ENCODE measurements at places on chromosomes 6 and 20. TPM values are rescaled to one million over a fixed set of nuclear protein-coding genes. Genes with fewer than 3 reads are reported as not detected.

DNA sequence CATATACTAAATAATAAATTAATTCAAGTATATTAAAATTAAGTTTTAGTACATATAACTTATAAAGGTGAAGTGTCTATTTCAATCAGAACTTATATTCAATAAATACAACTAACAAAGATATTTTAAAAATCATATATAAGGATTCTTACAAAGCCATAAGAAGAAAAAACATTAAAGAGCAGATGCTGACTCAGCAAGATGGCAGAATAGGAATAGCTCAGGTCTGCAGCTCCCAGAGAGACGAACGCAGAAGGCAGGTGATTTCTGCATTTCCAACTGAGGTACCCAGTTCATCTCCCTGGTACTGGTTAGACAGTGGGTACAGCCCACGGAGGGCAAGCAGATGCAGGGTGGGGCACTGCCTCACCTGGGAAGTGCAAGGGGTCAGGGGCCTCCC is 811.1 kb downstream of the EYS start:
- DNase-seq, result no peak

DNA sequence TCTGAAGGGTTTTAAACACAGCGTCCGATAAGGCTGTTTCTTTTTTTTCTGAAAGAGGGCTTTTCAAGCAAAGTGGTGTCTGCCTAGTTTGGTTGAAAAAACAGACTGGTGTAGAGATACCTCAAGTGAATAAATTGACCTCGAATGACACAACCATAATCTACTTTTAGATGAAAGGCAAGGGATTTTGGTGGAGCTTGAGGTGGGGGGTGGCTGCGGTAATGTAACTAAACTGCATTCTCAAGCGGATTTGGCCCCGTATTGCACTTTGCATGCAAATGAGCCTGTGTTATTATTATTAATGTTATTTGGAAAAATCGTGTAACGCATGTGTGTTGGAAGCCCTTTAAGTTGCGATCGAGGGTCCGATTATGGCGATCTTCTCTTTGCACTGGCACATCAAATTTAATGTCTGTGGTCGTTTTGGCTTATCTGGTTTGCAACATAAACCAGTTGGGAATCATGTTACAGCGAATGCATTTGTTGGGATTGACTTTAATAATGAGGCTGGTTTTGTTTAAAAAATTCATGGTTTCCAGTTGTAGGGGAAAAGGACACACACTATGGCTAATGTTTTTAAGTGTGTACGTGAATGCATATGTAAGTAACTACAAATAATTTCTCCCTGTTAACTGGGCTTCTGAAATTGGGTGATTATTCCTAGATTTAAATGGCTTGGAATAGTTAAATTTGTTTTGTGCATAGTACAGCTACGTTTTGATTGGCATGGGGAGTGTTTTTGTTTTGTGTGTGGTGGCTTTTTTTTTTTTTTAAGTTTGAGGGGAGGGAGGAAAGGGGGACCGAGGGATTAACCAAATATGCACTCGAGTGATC is 1.0 kb downstream of the JARID2 start:
- peak; percentile 50 for DNase-seq

DNA sequence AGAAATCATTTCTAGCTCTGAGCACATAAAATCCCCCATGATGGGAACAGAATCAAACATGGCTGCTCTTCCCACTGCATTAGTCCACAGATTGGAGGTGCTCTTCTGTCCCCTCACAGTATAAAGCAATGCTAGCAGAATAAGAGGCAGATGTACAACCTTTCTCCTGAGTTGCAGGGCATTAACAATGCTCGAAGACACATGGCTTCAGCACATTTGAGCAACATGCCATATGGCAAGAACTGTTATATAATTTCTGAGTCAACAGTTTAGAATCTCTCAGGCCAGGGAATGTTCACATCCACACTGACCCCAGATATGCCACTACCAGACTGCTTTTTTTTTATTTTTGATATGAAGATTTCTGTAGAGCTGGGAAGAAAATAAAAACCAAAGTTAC is 119.6 kb downstream of the KIF13A start:
- no peak for DNase-seq

- DNase-seq, result no peak
Observed at GRCh38 chr6:68196645-68197044, 438.4 kb upstream of the ADGRB3 start.

GRCh38 chr6:168129292-168130167 is 50.5 kb upstream of the FRMD1 start:
- DNase-seq, result no peak

- DNase-seq, result no peak
Observed at GRCh38 chr6:20876036-20876435, 341.8 kb downstream of the CDKAL1 start.

- no peak for DNase-seq
Observed at GRCh38 chr6:106474466-106474865, 113.9 kb downstream of the CRYBG1 start.

DNA sequence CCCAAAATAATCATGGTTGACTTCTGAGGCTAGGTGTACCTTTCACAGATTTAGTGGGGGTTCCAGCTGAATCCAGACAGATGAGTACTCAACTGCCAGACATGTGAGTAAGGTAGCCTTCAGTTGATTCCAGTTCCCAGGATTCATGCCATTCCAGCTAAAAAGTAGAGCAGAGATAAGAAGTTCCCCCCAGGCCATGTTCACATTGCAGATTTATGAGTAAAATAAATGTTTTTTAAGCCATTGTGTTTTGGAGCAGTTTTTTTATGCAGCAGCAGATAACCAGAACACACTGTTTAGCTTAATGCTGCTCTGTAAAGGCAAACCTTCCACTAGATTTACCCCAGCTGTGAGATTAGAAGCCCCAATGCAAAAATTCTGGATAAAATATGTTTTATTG is 245.0 kb downstream of the RFPL4B start:
- DNase-seq, result no peak

The HLA-DRB1 gene
- 7.3 TPM for total RNA-seq

The SNX21 gene
- 1.8 TPM for total RNA-seq

The CLVS2 gene
- not detected for total RNA-seq

The NHSL1 gene
- 0.95 TPM for total RNA-seq

The MMUT gene
- 16.9 TPM for total RNA-seq

Data from activated CD4-positive, alpha-beta memory T cell treated with anti-CD3 and anti-CD28 coated beads for 36 hours (primary cell).